ENCODE measurements at places on chromosomes 3 and 15. TPM values are rescaled to one million over a fixed set of nuclear protein-coding genes. Genes with fewer than 3 reads are reported as not detected.
A peak's percentile ranks its signal among the peaks of the same experiment; 100 is the strongest.

TMEM266 gene
- total RNA-seq: not detected

BFSP2 gene
- not detected for total RNA-seq

MAP6D1 gene
- not detected for total RNA-seq

ELP6 gene
- total RNA-seq: 15.1 TPM

NANOGP8 gene
- 0.48 TPM for total RNA-seq

DNA sequence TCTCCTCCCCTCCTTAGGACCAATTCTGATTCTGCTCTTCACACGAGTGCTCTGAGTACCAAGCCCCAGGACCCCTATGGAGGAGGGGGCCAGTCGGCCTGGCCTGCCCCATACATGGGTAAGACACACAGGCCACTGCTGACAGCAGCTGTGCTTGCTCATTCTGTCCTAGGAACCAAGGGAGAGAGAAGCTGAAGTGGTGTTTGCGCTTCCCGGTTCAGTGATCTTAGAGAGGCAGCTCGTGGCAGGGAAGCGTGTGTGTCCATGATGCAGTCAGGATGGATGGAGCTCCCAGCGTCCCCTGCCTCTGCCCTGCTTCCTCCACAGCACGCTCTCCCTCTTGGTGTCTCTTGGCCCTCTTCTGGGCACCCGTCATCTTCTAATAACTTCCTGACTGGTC, 77.6 kb downstream of the CRTC3 start:
- DNase-seq: no peak

- DNase-seq: no peak
These were observed 130.9 kb upstream of the GOLGA6L6 start for GRCh38 chr15:20672470-20672869.

DNA sequence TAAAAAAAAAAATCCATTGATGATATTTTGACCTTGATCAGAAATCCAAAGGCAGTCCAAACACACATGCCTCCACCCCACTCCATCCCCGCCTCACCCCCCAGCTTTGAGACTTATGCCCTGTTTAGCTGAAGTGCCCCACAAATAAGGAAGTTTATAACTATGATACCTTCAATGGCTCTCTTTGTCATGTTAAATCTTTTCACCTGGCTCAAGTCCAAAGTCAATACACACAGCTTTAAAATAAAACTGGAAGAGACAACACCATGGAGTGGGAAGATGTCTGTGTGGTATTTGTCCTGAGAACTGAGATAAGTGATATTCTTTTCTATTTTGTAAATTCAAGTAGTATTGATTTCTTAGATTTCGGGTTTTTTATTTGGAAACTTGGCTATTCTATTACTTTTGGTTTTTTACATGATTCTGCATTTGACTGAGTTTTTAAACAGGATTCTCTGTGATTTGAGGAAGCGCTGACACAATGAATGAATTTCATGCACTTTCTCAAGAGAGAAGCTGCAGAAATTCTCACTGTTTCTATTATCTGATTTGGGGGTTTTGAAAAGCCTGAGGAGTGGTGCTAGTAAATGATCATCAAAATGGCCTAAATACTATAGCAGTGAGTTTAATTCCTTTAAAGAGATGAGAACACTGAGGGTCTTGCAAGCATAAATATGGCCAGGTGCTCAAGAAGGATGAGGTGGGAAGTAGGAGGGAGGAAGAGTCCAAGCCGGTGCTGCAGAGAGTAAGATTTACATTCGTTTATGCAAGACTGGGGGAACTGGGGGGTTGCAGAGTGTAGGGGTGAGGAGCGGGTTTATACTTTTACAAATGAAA, 5.2 kb downstream of the FOXB1 start:
- no peak for DNase-seq

DNA sequence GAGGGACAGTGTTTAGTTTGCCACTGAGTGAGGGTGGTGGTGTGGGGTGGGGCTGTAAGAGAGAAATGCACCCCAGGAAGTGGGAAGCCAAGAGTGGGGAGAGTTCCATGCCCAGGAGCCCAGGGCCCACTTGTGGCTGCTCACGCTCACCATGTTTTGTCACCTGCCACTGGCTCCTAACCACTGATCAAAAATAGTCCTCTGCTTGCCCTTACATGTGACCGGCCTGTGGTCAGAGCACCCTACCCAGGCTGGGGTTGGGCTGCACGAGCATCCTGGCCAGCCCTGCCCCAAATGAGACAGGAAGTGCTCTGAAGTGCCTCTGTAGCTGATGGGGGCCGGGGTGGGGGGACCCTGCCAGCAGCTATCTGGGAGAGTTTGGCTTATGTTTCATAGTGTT, 216.3 kb downstream of the RPLP1 start:
- peak; percentile 67 for DNase-seq

GRCh38 chr3:47001731-47002170, 22.3 kb downstream of the NBEAL2 start:
- DNase-seq: peak; percentile 60

DNA sequence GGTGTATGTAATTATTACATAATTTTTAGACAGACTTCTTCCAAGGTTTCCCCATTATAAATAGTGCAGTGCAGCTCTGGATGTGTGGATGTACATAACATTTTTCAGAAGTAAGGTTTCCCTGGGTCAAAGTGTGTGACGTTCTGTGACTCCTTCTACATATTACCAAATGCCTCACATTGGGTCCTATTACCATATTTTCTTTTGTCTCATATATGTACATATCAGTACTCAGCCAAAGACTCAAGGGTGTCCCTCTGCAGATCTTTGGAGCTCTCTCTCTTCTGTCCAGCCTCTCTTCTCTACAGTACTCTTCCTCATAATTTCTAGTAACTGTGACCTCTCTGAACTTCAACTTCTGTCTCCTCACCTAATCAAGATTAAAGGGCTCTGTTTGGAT, 31.3 kb upstream of the PEX5L start:
- DNase-seq: no peak

DNA sequence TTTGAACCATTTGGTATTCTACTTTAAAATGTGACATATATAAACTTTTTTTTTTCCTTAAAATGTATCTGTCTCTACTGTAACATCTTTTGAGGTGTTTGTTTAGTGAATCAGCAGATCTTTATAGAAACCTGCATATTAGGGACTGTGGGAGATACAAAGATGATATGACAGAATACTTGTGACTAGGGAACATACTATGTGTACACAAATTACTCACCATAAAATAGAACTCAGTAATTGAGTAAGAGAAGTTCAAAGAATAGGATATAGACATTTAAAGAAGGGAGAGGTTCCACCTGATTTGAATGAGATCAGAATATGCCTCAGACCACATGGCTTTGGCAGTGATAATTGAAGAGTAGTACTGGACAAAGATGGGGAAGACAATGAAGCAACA, 47.9 kb downstream of the ATP2C1 start:
- no peak for DNase-seq

DNA sequence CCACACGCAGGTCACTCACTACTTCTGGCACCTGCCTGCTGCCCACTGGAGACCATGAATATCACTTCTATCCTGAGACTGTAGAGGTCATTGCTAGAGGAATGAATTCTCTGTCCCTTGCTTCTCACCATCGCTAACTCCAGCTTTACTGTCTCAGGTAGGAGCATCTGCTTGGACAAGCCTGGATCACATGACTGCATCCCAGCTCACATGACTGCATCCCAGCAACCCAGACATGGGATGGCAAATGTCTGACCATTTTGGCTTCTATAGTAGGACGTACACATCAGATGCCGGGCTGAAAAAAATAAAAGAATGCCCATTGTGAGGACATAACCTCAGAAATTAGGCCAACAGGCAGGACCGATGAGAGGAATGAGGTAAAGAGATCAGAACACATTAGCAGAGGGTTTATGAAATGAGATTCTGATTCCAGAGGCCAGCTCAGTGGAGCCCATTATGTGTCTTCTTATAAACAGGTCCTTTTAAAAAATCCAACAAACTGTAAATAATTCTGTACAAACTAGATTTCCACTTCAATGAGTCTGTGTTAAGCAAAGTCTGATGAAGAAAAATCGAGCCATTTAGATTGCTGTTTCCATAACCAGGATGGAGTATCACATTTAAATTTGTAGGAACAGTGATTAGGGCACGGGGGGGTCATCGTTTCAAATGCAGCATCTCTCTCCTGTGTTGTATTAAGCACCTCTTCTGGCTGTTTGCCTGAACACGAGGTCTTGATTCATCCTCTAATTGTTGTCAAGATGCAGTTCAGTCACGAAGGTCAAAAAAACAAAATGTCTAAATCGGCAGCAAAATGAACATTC, 126.7 kb downstream of the MTHFS start:
- DNase-seq: no peak

GRCh38 chr15:68410466-68411342, 21.3 kb downstream of the ITGA11 start:
- peak; percentile 52 for DNase-seq

DNA sequence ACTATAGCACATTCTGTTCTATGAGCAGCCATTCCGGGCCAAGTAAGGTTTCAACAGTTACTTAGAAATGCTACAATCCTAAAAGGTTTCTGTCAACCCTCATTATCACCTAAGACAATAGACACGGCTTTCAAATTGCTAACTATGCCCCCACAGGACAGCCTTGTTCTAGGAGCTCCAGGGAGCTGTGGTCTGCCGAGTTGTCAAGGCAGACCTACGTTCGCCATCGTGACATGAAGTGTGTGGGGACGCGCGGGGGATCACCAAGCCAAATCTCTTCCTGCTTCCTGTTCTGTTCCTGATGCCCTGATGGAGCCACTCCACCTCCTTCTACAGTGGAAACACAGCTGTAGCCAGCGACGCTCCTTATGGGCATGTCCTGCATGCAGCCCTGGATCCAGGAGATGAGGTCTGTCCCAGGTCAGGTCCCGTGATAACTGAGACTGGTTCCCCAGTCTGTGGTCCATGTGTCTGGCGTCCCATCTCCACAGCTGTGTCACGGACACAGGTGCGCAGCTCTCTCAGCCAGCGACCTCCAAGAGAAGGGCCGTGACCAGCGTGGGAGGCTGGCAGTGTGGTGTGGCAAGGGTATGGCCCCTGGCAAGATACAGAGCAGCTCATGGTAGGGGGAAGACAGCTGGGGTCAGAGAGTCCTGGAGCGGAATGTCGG, 82.8 kb downstream of the PCSK6 start:
- DNase-seq: no peak

GRCh38 chr3:140830391-140830790, 111.2 kb upstream of the SLC25A36 start:
- no peak for DNase-seq

GRCh38 chr3:188184649-188185048, 30.7 kb downstream of the LPP start:
- DNase-seq: no peak

- peak; percentile 66 for DNase-seq
These were observed 42.8 kb downstream of the ABTB1 start for GRCh38 chr3:127715532-127715931.

GRCh38 chr3:15120986-15121385, 22.0 kb upstream of the RBSN start:
- DNase-seq: no peak

DNA sequence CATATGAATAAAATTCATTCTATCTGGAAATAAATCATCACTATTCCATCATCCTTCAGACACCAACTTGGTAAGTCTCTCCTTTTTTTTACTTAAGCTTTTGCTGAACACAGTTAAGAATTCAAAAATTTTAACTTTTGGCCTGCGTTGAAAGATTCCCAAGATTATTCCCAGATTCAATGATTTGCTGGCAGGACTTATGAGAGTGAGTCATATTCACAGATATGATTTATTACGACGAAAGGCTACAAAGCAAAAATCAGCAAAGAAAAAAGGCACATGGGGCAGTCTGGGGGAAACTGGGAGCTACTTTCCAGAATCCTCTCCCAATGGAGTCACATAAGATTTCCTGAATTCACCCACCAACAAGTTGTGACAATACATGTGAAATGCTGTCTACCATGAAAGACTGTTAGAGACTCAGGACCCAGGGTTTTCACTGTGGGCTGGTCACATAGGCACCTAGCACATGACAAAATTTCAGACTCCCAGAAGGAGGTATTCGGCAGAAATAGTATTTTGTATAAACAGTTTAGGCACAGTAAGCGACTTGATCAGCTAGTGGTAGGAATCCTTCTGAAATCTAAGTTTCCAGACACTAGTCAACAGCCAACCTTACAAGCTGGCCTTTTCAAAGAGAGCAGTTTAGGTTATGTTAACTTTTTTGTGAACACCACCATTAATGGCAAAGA, 82.1 kb downstream of the DLG1 start:
- DNase-seq: no peak

GRCh38 chr3:42735615-42736014, 33.0 kb upstream of the HHATL start:
- DNase-seq: no peak

DNA sequence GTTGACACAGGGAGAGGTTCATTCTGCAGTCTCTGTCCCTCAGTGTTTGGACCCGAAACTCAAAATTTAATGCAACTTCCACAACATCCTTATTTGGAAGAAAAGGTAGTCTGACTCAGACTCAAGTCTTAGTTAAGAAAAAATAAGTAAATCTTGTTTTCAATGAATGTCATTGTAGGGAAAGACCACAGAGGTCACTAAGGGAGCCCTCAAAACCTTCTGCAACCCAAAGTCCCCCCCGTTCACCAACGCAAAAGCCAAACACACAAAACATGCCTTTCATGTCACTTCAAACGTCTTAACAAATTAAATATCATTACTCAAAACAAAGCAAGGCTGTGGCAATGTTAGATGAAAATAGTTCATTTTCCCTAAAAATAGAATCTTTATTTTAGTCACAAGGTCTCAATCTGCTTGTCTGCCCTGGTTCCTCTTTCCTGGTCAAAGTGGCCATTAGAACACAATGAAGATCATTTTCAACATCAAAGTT, 20.9 kb upstream of the SSUH2 start:
- no peak for DNase-seq

DNA sequence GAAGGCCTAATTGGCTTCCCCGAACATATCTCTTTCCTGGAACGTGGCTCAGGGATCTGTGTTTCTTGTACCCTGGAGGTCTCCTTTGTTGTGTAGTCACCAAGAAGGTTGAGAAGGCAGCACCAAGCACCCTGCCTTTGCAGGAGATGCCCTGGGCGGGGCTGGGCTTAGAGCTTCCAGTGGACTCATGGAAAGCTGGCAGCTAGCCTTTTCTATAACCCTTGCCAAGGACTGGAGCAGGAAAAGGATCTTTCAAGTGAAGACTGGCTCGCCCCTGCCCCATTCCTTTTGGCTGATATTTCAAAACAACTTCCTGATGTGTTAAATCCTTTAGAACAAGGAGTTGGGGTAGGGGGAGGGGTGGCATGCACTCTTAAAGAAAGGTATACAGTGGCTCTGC, 58.9 kb upstream of the EPHA6 start:
- DNase-seq: no peak

- DNase-seq: no peak
These were observed 218.4 kb downstream of the ABHD5 start for GRCh38 chr3:43909149-43909548.

- DNase-seq: no peak
These were observed 76.4 kb upstream of the SLC4A7 start for GRCh38 chr3:27560484-27561056.

DNA sequence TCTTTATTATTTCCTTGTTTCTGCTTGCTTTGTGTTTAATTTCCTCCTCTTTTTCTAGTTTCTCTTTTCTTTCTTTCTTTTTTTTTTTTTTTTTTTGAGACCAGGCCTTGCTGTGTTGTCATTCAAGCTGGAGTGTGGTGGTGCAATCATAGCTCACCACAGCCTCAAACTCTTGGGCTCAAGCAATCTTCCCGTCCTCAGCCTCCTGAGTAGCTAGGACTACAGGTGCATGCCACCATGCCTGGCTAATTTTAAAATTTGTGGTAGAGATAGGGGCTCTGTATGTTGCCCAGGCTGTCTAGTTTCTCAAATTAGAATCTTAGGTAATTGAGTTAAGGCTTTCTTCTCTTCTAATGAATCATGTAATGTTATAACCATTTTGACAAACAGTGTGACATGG, 22.4 kb downstream of the SLMAP start:
- no peak for DNase-seq

Measured in posterior vena cava (tissue), 2 donors.